Fibroblast of gingiva (primary cell): ENCODE measurements at places on chromosomes 4 and X.
A peak's percentile ranks its signal among the peaks of the same experiment; 100 is the strongest.

- DNase-seq, result peak; percentile 8
These were observed 13.3 kb downstream of the HNRNPD start for GRCh38 chr4:82360298-82361177.

DNA sequence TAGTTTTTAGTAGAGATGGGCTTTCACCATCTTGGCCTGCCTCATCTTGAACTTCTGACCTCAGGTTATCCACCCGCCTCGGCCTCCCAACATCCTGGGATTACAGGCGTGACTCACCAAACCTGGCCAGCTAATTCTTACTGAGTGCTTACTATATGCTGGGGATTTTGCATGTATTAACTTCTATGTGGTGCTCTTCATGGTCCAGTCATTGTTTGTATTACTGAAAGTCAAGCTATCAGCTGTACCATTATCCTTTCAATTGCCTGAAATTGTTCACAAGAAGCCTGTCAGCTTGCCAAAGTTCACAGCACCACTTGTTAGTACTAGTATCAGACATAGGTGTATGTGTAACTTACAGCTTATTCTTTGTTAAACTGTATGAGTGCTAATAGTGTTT is 1272.1 kb downstream of the ARAP2 start:
- no peak for DNase-seq

DNA sequence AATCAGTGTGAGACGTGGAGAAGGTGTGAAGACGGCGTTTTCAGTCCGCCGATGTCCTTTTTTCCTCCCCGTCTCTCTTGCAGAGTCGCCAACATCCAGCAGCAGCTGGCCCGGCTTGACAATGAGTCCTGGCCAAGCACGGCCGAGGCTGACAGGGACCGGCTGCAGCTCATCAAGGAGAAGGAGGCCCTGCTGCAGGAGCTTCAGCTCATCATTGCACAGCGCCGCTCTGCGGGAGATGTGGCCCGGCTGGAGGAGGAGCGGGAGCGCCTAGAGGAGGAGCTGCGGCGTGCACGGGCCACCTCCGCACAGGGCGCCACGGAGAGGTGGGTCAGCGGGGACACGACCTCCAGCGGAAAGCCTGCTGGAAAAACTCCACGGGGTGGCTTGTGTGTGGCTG is 47.1 kb upstream of the CLCN4 start:
- no peak for DNase-seq

- no peak for DNase-seq
These were observed 410.2 kb downstream of the FAM47A start for GRCh38 chrX:33721927-33722326.

DNA sequence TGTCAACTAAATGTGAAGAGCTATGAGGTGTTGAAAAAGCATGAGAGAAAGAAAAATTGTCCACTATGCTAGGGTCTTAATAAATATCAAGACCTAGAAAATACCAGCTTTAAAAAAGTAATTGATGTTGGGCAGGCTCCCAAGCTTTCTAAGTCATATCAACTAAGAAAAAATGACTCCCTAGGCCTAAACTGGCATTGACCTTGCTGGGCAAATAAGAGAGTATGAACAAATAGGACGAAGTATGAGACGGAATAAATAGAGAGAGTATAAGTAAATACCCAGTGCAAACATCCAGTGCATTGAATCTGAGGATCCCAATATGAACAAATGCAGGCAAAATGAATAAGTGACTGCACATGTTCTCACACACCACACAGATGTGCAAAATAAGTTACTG is 3.2 kb downstream of the KDR start:
- DNase-seq, result no peak

DNA sequence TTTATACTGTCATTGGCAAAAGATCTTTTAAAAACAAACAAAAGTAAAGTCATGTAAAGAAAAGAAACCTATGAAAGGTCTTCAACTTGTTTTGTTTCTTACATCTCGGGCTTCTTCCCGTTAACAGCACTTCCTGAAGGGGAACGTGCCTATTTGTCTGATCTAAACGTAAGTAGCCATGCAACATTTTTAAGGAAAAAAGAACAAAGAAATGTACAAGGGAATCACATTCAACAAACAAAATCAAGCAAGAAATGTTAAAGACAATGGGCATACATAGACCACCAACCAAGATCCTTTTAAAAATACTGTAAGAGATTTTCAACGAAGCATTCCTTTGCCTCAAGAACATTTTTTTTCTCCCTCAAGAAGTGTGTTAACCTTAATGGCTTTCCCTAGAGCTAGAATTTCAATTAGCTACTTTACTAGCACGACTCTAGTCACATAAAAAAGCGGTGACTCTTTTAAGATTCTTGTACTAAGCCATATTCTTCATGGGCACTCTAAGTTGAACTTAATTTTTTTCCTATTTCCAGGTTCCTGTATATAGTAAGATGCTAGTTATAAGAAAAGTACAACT is 112.0 kb upstream of the TTC29 start:
- DNase-seq, result peak; percentile 22

GRCh38 chr4:184434501-184435066 is 39.8 kb downstream of the IRF2 start:
- DNase-seq, result no peak

DNA sequence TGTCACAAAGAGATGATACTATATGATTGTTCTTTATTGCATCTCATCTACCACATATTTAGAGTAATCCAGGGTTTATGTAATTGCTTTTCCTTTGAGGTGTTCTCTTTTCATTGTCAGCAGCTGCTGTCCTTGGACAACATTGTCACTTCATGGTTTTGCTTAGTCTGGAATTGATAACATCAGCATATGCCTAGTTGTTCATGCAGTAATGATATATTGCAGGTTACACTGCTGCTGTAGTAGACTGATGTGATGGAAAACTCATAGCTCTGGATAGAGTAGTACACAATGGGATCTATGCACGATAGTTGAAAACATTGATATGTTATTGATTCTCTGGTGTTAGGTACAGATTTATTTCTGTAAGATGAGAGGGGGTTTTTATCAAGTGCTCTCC is 13.7 kb downstream of the NEIL3 start:
- no peak for DNase-seq
